ENCODE measurements at places on chromosomes 12 and 14.

DNA sequence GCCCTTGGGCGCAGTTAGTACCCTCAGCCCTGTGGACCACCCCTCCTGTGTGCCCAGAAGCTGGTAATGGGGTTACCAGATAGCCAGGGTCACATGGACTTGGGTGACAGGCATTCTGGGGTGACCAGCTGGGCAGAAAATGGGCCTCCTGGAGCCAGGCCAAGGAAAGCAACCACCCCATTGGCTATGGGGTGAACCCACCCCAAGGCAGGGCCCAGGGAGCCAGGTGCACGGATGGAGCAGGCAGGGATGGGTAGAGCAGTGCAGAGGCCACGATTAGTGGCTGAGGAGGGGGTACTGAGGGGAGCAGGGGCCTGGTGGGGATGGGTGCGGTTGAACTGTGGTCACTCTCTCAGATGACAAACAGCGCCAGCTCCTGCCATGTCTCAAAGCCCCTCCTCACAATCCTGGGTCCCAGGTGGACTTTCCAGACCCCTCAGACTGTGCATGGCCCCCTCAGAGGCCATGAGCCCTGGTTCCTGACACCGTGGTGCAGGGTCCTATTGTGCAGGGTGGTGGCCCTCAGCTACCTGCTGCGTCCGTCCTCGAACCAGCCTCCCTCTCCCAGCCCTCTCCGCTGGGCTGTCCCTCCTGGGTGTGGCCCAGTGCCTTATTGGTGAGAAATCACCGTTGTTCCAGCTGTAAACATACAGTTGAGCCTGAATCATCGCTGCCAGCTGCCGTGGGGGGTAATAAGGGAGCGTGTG is 23.4 kb upstream of the BEGAIN start:
- peak; percentile 16 for DNase-seq

GRCh38 chr14:22870811-22871223 is 723 bp upstream of the LRP10 start:
- no peak for DNase-seq

GRCh38 chr14:71529848-71530247 is 402.4 kb upstream of the RGS6 start:
- no peak for DNase-seq

- peak; percentile 79 for DNase-seq
Measured at GRCh38 chr14:68884031-68885030, 91.5 kb upstream of the ZFP36L1 start.

DNA sequence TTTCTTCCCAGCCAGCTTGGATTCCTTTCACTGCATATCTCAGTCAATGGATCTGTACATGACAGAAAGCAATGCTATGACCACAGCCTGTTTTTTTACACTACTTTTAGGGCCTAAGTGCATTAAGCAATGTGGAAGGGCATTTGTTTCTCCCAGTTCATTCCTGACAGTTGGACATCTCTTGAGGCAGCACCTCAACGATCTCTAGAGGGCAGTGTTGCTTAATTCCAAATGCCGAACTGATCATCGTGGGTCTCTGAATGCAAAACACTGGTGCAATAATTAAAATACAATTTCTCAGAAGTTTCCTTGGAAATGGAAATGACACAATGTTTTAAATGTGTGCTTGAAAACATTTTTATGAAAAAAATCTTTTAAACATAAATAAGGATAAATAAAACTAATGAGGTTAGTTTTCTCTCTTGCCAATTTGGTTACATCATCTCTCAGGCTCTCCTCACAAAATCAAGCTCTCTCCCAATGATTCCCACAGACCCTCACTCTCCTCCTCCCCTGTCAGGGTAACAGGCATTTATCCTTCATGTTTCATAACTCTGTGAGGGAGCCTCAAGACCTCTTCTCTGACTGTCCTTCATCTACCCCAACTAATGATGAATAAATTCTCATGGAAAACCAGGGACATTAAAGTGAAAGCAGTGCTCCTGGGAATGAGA is 192.4 kb upstream of the SLC16A7 start:
- peak; percentile 86 for DNase-seq

DNA sequence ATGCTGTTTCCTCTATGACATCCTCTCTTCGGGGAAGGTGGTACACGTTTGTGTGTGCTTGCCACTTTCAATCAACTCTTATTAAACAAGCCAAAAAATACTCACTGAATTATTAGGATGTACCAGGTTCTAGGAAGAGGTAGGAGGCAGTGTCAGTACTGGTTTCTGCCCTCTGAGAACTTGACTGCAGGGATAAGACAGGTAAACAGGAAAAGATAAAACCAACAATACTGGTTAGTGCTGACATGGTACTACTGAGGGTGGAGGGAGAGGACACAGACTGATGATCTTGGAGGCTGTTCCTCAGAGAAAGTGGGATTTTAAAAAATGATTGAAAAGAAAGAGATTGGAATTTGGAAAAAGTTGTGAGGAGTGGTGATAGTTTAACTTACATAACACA is 295.2 kb upstream of the PWP1 start:
- no peak for DNase-seq
